ENCODE measurements at places on chromosomes 16 and 17. TPM values are rescaled to one million over a fixed set of nuclear protein-coding genes. Genes with fewer than 3 reads are reported as not detected.

CLDN6 gene
- total RNA-seq: 260 TPM

MC1R gene
- 6.7 TPM for total RNA-seq

UMOD gene
- total RNA-seq: not detected

LHX1 gene
- not detected for total RNA-seq

CASKIN1 gene
- 8.9 TPM for total RNA-seq

KCNJ12 gene
- 0.76 TPM for total RNA-seq

ADAM11 gene
- 8.5 TPM for total RNA-seq

- DNase-seq: no peak
Observed at GRCh38 chr17:76252040-76252954, 12.0 kb upstream of the RNF157 start.

GRCh38 chr17:38464723-38465390 lies 36.6 kb downstream of the ARHGAP23 start:
- no peak for DNase-seq

- DNase-seq: no peak
Observed at GRCh38 chr17:51046046-51046445, 74.6 kb downstream of the SPAG9 start.

- no peak for DNase-seq
Observed at GRCh38 chr16:78538919-78539318, 439.5 kb downstream of the WWOX start.

- DNase-seq: no peak
Observed at GRCh38 chr17:34639706-34640425, 60.5 kb downstream of the TMEM132E start.

GRCh38 chr16:86591270-86591669 lies 12.9 kb downstream of the FOXL1 start:
- no peak for DNase-seq

DNA sequence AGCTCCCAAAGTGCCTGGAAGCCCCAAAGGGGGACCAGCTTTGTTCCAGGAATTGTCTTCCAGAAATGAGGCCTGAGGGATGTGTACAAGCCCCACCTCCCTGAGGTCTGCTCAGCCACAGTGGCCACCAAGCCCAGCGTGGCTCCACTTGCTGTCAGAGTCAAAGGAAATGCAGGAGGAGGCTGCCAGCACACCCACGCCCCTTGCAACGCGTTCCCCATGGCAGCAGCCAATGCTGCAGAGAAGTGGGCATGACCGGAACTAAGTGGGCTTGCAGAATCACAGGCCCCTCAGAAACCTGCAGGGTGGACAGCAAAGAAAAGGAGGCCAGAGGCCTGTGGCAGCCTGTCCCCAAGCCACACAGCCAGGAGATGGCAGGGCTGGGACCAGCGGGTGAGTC lies 320.8 kb downstream of the FOXL1 start:
- DNase-seq: no peak

- no peak for DNase-seq
Observed at GRCh38 chr17:70323269-70323668, 153.9 kb downstream of the KCNJ2 start.

DNA sequence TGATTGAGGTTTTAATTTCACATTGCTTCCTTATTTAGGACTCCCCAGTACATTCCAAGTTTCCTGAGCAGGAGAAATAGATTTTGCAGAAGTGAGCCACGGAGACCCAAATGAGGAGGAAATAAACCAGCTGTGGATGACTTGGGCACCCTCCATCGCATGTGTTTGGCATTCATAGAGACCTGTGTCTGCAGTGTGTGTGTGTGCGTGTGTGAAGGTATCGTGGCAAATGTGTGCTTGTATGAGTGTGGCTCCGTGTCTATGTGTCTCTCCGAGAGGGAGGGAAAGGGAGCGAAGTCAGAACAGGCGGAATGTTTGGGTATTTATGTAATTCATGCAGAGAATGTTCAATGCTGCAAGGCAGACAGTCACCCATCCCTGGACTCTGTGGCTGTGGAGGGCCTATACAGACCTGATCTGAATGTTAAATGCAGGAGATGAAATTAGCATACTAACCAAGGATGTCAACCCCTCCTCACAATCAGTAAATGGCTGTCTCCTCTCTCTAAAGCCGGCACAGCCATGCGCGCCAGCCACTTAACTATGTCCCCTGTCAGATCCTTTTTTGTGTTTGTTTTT lies 186.0 kb upstream of the ZFHX3 start:
- no peak for DNase-seq

GRCh38 chr17:12768255-12768654 lies 21.0 kb upstream of the ARHGAP44 start:
- DNase-seq: no peak

- DNase-seq: no peak
Observed at GRCh38 chr17:68433911-68434508, 23.3 kb downstream of the WIPI1 start.

GRCh38 chr16:56352351-56353053 lies 72.8 kb downstream of the AMFR start:
- peak; percentile 6 for DNase-seq

GRCh38 chr16:75579281-75579834 lies 13.2 kb downstream of the GABARAPL2 start:
- DNase-seq: no peak

- no peak for DNase-seq
Observed at GRCh38 chr17:2933606-2934005, 129.8 kb downstream of the OR1D5 start.

GRCh38 chr17:28402224-28402630 lies 3.8 kb downstream of the SLC46A1 start:
- DNase-seq: no peak

GRCh38 chr17:80948976-80949450 lies 42.6 kb upstream of the CHMP6 start:
- DNase-seq: no peak

GRCh38 chr16:54446639-54447038 lies 160.1 kb upstream of the IRX3 start:
- DNase-seq: no peak

DNA sequence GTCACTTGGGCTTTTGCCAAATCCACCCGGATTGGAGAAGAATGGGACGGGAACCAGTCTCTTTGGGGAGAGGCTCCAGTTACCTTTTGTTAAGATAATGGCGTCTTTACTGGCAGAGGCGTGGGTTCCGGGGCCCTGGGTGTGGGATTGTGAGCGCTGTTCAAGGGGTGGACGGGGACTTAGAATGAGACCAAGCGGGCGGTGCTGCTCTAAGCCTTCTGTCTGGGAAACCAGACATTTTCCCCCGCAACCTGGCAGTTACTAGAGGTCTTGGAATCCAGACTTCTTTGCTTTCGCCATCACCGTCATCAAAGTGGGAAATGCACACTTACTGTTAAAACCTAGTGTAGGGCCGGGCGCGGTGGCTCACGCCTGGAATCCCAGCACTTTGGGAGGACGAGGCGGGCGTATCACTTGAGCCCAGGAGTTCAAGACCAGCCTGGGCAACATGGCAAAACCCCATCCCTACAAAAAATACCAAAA lies 706 bp downstream of the TEN1 start:
- no peak for DNase-seq

GRCh38 chr16:31693733-31694132 lies 166.0 kb downstream of the AHSP start:
- DNase-seq: no peak

GRCh38 chr17:72906306-72906705 lies 186.2 kb downstream of the SLC39A11 start:
- no peak for DNase-seq

- no peak for DNase-seq
Observed at GRCh38 chr16:24180451-24180850, 75.7 kb upstream of the CACNG3 start.

GRCh38 chr17:51493206-51493605 lies 232.9 kb downstream of the UTP18 start:
- DNase-seq: no peak

Measured in mesothelial cell of epicardium (in vitro differentiated cells).